Endothelial cell (in vitro differentiated cells): ENCODE measurements at places on chromosomes 12 and 14. TPM values are rescaled to one million over a fixed set of nuclear protein-coding genes. Genes with fewer than 3 reads are reported as not detected.

VAMP1 gene
- 5.5 TPM for total RNA-seq

GRCh38 chr14:102545461-102546265, 36.1 kb upstream of the ANKRD9 start:
- peak; percentile 30 for DNase-seq

DNA sequence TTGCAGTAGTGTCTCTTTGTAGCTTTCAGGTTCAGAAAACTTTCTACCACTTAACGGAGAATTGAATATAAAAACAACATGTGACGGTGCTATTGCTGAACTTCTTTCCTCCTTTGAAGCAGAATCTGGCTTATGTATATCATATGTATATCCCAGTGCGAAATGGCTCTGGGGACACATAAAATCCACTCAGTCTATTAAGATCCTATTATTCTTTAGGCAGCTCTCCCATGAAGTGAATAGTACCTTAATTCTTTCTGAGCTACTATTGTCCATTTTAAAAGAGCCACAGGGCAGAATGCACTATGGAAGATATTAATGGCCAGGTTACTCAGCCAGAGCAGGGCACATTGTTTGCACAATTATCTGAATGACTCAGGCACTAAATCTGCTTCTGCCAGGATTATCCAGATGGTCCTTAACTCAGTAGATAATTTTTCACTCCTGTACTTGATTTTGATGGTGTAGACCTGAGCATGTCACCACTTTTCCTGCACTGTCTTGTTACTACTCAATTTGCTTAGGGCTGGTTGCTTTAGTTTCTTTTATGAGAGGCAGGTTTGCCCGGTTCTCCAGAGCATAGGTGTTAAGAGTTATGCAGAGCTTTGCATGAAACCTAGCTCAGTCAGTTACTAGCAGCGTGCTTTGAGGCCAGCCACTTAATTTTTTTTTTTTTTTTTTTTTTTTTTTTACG, 5.5 kb downstream of the CNTN1 start:
- DNase-seq = no peak

DNA sequence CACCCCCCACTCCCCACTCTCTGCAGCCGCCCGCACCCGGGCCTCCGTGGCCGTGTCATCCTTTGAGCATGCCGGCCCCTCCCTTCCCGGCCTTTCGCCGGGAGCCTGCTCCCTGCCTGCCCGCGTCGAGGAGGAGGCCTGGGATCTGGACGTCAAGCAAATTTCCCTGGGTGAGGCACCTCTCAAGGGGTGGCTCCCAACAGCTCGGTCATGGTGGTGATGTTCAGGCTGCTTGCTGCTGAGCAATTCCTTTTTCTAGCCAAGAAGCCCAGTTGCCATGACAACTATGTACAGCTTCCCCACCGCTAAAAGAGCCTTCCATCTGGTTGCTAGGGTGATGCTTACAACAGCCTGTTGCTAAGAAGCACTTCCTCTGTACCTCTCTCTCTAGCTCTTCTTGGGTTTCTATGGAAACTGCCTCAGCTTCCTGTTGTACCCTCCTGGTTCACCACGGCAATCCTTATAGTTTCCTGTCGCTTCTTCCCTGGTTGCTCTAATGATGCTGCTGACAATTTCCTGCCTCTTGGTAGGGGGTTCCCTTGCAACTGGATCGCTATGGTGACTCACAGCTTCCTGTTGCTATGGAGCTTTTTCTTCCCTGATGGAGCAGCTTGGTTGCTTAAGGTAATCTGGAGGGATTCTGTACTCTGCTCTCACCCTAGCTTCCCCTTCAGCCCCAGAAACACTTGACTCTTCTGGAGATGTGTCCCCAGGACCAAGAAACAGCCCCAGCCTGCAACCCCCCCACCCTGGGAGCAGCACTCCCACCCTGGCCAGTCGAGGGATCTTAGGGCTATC, 11.0 kb downstream of the ZNF219 start:
- peak; percentile 66 for DNase-seq

- DNase-seq = no peak
These were observed 71.0 kb downstream of the SLC25A47 start for GRCh38 chr14:100393906-100394732.

DNA sequence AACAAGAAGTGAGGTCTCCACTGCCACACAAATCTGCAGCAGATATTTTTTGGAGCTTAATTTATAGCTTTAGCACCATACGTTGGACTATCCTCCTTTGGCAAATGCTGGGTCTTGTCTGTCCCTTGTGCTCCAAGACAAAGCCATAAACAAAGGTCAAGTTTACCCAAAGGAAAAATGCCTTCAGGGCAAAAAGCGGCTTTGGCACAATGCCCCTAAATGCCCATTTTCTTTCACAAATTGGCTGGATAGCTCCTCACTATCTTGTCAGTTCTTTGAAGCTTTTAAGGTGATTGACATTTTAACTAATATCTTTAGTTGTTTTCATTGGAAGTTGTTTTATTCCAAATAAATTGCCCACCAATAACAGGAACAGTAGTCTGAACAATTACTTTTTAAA, 59.6 kb downstream of the EML5 start:
- DNase-seq = no peak

DNA sequence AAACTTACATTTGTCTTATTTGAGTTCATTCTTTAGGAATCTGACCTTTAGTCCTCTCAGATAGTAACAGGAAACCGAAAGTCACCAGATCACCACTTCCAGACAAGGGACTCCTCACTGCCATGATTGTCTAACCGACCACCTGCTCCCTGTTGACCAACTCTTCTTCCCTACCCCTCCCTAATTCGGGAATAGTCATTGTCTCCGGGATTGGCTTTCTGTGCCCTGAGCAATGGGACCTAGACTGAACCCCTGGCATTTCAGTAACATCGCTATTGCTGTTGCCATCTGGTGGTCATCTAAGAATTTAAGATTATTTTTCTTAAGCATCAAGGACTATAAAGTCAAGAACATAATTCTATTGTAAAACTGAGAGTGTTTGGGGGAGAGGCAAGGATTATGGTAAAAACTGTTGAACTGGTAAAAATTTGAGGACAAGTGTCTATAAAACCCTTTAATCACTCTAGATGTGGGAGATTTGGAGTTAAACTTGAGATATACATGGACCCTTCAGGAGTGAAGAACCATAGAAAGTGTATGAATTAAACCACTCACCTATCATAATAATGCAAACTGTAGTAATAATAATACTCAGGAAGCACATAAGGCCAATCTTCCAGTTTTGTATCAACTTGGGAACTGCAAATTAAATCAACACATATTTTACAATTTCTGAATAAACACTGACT, 6.3 kb downstream of the CLEC2A start:
- peak; percentile 7 for DNase-seq

DNA sequence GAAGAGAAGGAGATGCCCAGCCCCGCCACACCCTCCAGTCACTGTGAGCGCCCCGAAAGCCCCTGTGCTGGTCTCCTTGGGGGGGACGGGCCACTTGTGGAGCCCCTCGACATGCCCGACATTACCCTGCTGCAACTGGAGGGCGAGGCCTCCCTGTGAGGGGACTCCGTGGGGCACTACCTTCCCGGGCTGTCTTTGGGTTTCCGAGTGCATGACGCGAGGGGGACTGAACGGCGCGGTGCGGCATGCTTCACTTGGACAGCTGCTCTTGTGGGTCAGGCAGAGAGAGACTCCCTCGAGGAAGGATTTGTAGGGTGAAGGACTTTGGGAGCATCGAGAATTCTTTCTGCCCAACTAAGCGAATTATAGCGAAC, 1.1 kb downstream of the CCDC184 start:
- peak; percentile 14 for DNase-seq

ASIC1 gene
- 1.9 TPM for total RNA-seq

PXMP2 gene
- total RNA-seq = 18.6 TPM

GRCh38 chr14:81187832-81188522, 32.8 kb downstream of the GTF2A1 start:
- no peak for DNase-seq

- DNase-seq = no peak
These were observed 212.6 kb downstream of the TMTC3 start for GRCh38 chr12:88354691-88355090.

GLS2 gene
- 0.21 TPM for total RNA-seq

DNA sequence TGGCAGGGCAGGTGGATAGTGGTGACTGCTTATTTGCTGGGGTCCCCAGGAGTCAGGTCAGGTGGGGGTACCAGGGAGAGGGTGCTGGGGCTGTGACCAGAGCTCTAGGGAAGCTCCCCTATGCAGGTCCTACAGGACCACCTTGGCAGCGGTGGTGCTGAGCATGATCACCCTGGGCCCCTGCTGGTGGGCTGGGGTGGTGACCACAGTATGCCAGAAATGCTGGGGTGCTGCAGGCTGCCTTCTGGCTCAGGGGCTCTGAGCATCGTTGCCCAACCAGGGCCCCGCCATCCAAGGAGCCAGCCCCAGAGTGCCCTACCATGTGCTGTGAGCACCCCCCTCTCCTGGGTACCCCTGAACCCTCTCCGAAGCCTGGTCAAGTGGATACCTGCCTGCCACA, 17.5 kb upstream of the NUDT14 start:
- no peak for DNase-seq

DNA sequence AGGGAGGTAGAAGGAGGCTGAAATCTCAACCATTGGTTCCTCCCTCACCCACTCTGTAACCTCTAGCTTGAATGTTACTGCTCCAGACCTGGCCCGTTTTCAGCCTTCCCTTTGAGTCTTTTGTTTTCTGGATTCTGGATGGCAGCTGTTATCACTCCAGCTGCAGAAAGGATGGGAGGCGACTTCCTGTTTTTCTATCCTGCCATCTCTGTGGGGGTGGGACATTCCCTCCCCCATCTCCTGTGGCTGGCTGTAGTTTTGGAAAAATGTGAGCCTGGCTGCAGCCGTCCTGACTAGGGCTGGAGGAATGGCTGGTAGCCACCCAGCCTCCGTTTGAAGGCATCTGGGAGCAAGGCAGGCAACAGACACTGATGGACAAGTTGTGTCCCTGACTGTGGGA, 2.9 kb upstream of the PPFIBP1 start:
- DNase-seq = peak; percentile 18

PAH gene
- not detected for total RNA-seq

DNA sequence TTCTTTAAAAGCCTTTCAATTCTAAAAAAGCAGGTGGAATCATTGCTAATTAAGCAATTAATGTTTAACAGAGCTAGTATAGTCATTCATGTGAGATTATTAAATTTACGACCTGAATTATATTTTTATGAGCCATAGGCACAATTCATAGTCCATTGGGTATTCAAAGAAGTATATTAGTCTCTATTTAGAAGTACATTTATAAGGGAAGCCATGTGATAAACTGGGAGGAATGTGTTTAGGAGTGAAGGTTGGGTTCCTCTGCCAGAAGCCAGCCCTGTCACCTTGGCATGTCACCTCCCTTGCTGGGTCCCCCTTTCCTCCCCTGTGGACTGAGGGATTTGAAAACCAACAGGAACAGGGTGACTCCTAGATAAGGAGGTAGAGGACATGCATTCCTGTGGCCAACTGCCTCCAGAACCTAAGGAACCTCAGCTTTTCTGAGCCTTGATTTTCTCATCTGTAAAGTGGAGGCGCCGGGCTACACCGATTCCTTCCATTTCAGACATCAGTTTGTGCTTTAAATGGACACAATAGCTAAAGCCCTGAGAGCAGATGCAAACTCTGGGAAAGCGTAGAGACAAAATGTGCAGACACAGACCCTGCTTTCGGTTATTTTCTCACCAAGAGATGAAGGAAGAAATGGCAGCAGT, 5.4 kb upstream of the KRT2 start:
- DNase-seq = no peak

NAA25 gene
- total RNA-seq = 23.4 TPM

GRCh38 chr14:71855399-71856036, 76.7 kb upstream of the RGS6 start:
- DNase-seq = peak; percentile 79

PRPH gene
- not detected for total RNA-seq

DNA sequence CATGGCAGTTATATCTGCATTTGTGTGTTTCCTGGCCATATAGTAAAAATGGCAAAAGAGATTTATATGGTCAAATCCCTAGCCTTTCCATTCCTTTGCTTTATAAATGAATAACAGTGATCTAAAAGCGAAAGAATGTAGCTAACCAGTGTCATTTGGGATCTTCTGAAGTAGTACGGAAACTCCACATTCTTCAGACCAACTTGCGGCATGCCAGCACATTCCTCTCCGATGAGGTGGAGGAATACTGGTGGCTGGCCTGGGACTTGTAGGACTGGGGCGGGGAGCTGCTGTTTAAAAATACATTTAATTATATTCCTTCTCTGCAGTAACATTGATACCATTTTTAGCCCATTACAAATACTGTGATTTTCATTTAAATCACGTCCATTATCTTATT, 85.3 kb downstream of the SAMD4A start:
- DNase-seq = peak; percentile 53

- DNase-seq = no peak
These were observed 6.0 kb downstream of the TMCC3 start for GRCh38 chr12:94644141-94644979.

DNA sequence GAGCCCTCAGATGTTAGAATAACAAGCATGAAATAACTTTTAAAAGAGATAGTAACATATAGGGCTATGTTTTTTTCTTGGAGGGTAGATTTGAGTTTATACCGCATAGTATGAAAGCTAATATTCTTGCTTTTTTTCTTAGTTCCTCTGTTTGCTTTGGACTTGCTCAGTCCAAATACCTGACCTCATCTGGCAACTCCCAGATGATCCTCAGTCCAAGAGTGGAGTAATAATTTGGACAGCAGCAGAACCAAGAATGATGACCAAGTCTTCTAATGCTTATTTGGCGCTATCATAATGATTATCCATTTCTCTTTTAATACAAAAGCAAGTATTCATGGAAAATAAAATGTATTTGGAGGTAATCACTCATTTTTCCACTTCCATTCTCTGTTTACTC, 45.6 kb downstream of the GUCY2C start:
- no peak for DNase-seq

- no peak for DNase-seq
These were observed 4.8 kb downstream of the HIP1R start for GRCh38 chr12:122839907-122840554.

DNA sequence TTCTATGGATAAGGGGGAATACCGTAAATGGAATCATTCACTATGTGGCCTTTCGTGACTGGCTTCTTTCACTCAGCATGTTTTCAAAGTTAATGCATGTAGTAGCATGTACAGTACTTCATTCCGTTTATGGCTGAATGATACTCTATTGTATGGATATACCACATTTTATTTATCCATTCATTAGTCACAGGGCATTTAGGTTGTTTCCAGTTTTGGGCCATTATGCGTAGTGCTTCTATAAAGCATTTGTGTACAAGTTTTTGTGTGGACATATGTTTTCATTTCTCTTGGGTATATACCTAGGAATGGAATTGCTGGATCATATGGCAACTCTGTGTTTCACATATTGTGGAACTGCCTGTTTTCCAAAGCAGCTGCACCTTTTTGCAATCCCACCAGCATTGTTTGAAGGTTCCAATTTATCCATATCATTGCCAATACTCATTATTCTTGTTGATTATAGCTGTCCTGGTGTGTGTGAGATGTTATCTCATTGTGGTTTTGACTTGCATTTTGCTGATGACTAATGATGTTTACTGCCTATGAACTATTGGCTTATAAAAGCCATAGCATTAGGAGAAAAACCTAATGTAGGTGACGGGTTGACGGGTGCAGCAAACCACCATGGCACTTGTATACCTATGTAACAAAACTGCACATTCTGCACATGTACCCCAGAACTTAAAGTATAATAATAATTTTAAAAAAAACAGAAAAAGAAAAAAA, 45.5 kb downstream of the ATF7IP start:
- DNase-seq = no peak

GRCh38 chr14:71753126-71753830, 179.0 kb upstream of the RGS6 start:
- DNase-seq = peak; percentile 82

- DNase-seq = no peak
These were observed 30.1 kb upstream of the GPR132 start for GRCh38 chr14:105095236-105095805.

PKP2 gene
- 9.0 TPM for total RNA-seq

LPAR5 gene
- total RNA-seq = 2.7 TPM

NFE2 gene
- 0.49 TPM for total RNA-seq

GRCh38 chr12:3035815-3036702, 41.1 kb upstream of the TSPAN9 start:
- DNase-seq = no peak
